ENCODE measurements at places on chromosomes 16 and 17.

DNA sequence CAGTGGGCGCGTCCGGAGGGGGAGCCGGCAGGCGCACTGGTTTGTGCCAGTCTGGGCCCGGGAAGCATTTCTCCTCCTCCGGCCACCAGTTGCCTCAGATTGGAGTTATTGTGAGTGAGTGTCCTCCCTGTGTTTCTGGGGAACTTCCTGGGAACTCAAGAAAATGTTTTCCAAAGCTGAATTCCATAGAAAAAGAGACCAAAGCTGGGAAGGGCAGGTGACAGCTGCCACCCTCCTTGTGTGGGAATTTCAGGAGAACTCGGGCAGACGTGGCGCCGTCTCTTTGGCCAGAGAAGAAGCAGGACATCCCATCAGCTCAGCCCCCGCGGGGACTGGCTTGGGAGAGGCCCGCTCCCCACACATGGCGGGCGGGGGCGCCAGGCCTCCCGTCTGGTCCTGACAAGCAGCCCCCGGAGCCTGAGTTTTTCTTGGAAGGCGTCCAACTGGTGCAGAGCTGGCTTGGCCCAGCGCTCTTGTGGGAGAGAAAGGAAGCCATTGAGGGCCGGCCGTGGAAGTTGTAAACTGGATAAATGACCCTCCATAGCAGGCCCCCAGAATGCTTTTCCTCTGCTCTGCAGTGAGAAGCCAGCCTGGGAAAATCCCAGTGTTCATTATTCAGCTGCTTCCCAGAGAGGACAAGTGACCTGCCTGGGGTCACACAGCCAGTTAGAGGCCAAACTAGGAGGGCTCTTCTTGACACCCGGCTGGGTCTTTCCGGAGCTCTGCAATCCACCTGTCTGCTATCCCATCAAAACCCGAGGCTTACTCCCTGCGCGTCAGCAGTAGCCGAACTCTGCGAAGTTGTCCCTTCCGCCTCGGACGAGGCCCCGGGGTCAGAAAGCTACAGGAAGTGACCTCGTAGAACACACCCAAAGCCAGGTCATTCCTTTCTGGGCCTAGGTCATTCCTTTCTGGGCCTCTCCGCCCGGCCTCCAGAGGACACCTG is 39.2 kb upstream of the GSE1 start:
- no peak for DNase-seq

GRCh38 chr16:10931977-10932632 is 10.2 kb downstream of the DEXI start:
- no peak for DNase-seq

DNA sequence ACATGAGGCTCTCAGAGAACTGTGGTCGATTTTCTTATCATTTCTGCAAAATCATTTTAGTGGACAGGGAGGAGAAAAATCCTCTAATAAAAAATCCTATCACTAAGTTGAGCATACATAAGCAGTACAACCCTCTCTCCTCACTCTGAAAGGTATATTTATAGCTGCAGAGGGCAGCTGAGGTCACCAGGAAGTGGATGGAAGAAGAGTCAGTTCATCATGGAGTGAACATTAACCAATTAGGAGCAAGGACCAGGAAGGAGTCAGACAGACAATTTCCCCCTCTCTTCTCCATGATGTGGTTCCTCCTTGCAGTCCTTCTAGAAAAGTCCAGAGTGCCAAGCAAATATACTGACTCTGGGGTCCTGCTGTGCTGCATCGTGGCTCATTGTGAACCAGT is 253.7 kb downstream of the TOX3 start:
- peak; percentile 39 for DNase-seq

DNA sequence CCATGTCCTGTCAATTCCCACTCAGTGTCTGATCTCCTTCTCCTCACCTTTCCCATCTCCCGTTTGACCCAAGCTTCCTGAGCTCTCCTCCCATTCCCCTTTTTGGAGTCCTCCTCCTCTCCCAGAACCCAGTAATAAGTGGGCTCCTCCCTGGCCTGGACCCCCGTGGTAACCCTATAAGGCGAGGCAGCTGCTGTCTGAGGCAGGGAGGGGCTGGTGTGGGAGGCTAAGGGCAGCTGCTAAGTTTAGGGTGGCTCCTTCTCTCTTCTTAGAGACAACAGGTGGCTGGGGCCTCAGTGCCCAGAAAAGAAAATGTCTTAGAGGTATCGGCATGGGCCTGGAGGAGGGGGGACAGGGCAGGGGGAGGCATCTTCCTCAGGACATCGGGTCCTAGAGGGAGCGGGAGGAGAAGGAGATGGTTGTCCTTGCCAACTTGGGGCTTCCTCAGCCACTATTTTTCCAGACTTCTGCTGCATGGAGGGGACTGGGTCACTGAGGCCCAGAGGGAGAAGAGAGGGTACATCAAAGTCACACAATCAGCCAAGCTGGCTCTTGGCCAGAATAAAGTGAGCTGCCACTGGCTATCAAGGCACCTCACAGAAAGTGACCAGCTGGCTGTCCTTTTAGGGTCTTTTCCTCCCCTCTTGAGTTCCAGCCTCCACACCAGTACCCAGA is 1.9 kb upstream of the TBC1D10B start:
- no peak for DNase-seq

- DNase-seq: peak; percentile 63
These were observed 722 bp upstream of the SLC38A10 start for GRCh38 chr17:81295676-81296381.

DNA sequence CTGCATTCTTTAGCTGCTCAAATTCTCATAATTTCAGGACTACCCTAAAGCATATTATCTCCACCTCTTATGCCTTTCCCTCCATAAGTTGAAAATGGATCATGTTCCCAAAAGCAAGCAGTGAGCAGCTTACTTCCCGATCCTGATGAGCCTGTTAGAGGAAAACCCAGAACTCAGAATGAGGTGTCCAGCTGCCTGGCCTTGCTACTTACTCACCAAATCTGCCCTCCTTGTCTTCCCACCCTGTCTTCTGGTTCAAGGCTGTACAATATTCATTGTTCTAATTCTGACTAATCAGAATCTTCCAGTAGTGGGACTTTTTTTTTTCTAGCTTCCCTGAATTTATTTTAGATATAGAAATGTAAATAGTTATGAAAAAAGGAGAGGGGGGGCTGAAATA is 10.8 kb downstream of the LYRM1 start:
- DNase-seq: no peak

DNA sequence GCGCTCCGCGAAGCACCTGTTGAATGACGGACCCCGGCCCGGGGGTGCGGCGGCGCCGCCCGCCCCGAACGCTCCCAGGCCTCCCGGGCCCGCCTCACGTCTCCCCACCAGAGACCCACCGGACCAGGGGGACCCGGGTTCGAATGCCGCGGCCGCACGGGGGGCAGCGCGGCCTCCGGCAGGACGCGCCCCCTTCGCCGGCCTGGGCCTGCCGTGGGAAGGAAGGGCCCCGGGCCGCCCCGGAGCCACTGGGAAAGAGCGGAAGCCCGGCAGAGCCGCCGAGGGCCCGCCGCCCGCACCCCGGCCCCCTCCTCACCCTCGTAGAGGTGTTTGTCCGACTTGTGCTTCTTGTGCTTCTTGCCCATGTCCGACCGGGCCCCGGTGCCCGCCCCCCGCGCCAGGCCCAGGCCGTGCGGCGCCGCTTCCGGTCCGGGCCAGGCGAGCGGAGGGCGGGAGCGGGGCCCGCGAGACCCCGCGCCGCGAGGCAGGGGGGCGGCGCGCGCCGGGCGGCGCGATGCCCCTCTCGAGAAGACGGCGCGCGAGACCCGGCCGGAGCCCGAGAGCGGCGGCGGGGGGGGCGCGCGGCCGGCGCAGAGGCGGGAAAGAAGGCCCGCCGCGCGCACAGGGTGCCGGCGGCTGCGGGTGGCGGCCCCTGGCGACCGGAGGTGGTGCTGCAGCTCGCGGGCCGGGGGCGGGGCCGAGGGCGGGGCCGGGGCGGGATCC is at the start of gene BRD7:
BRD7 (minus strand) TSS at position 579 of the 723 bp plus-strand sequence; CDS start at position 365, 214 bp downstream.
- DNase-seq: no peak

GRCh38 chr16:85600078-85600477 is 13.0 kb upstream of the GSE1 start:
- no peak for DNase-seq

DNA sequence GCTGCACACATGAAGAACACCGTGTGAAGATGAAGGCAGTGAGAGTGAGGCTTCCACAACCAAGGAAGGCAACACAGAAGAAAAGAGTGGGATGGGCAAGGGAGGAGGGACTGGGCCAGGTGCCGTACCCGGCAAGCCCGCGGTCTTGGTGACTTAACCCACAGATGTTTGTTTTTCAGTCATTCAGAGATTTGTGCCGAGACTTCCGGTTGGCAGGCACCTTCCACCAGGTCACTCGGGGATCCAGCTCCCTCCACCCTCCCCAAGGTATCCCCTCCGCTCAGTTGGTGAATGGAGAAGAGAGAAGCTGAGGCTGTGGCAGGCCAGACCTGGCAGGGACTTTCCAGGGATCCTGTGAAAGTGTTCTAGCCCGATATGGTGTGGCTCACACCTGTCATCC is 4.9 kb upstream of the KREMEN2 start:
- no peak for DNase-seq

DNA sequence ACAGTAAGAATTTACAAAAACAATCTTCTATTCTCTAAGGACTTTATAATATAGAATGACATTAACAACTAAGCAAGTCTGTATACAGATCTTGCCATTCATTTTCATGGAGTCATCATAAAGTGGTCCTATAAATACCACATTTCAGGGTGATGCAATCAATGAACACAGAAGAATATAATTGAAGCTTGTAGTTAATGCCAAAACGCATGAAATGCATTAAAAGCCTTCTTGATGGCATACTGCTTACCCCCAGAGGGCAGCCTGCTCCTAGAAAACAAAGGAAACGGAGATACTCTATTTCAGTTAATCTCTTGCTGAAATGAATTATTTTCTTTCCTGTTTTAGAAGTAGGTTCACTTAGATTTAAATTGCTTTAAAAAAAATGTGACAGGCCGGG is 45.2 kb upstream of the STAC2 start:
- no peak for DNase-seq

- peak; percentile 52 for DNase-seq
These were observed at the start of gene NRN1L for GRCh38 chr16:67884684-67885083. Gene NRN1L (plus strand): TSS chr16:67884885. CDS start chr16:67884904, 19 bp downstream.

DNA sequence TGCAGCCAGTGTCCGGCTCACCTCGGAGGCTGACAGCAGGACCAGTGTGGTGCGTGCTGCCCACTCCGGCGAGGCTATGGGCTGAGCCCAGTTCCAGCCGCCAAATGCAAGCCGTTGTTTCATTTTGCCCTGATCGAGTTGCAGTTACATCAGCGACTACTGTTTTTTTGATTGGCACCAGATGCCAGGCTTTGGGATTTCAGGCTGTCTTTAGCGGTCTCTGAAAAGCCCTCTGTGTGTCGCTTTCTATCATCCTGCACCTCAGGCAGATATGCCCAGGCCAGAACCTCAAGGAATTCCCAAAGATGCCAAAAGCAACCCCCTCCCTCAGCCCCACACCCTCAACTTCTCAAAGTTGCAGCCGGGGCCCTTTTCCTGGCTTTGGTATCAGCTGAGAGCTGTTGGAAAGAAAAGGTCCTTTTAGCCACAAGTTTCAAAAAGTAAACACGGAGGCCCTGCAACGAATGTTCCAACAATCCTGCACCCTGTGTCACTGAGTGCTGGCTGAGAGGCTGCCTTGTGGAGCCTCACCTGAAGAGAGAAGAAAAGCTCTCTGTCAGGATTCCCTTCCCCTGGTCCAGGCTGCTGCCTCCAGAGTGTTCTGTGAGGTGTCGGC is 58.9 kb downstream of the WWP2 start:
- DNase-seq: no peak

Data from LNCaP clone FGC (cell line).